Stimulated activated CD4-positive, alpha-beta T cell treated with anti-CD3 and anti-CD28 coated beads, TNF-alpha, amount 100 ng/mL, for 24 hours (primary cell): ENCODE measurements at places on chromosomes 6 and 20.
A peak's percentile ranks its signal among the peaks of the same experiment; 100 is the strongest.

- no peak for DNase-seq
These were observed 19.4 kb downstream of the COL11A2 start for GRCh38 chr6:33172688-33173534.

DNA sequence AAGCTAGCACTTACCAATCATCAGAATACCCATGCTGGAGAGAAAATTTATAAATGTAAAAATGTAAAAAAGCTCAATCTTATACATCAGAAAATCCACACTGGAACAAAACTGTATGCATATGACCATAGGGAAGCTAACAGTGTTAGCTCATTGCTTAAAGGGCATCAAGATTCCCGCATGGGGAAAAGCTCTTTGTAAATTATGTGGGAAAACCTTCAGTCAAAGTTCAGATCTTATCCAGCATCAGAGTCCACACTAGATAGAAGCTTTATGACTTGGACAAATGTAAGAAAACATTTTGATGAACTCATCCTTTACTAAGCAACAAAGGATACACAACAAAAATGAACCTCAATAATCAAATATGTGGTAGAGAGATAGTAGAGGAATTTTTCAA is 34.7 kb downstream of the ZKSCAN8 start:
- no peak for DNase-seq

DNA sequence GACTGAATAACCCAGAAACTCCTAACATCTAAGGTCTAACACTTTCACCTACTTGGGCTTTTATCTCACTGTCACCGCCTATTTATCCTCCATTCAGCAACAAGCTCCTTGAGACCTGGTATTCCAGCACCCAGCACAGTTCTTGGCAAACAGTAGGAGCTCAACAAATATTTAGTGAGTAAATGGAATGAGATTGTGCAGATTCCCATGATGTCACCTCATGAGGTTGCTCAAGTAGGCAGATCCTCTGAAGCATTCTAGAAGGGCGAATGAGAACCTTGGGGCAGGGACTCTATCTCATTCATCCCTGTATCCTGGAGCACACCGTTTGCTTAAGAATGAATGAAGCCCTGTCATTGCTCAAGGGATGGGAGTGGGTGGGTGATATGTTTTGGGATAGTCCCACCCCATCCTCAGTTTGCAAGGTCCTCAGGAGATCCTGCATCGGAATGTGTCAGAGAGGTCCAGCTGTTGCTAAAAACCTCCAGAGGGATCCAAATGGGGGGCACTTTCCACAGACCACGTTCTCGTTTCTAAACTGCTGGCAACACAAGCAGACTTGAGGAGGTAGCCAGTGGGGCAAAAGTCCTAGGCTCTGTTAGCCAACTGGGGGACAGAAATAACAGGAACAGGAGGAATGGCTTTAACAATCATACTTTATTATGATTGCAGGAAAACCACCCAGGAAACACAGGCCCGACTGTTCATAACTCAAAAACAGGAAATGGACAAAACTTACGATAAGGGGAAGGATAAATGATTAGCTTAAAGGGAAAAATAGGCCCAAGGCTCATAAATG is 42.0 kb downstream of the EDN1 start:
- no peak for DNase-seq

- no peak for DNase-seq
These were observed 20.0 kb upstream of the NFATC2 start for GRCh38 chr20:51562332-51563173.

GRCh38 chr6:3795836-3796718 is 44.6 kb upstream of the PXDC1 start:
- DNase-seq: no peak

DNA sequence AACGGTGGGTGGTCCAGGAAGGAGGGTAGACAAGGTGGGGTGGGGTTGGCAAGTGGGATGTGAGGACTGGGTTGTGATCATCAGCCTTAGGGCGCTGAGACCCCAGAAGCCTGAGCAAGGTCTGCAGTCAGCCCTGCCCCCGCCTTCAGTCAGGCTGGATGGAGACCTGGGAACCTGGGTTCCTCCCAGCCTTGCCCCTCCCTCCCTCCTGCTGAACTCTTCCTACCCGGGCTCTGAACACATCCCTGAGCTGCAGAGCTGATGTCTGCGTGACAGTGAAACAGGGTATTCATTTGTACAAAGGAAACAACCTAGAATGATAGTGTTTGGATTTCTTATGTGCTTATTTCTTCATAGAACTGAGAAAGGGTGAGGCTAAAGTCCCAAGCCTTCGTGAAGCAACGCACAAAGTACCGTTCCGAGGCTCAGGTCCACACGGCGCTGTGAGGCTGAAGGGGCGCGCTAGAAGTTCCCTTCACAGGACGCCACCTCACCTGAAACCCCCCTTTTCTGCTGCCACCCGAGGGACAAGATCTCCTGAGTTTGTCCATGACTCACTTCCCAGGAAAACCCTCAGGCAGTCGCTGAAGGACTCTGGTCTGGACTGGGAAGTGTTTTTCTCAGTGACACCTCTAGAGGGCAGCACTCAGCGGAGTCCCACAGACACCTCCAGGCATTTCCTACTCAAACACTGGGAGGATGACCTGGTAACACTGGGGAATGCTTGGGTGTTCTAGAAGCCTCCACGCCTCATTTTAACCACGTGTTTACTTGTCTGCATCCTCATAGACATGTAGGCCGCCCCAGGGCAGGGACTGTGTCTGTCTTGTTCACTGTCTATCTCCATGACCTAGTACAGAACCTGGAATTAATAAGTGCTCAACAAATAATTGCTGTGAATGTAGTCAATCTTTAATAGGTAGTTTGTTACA is 1.2 kb downstream of the GSTA5 start:
- peak; percentile 32 for DNase-seq

- DNase-seq: no peak
These were observed 46.4 kb upstream of the FERMT1 start for GRCh38 chr20:6169251-6169650.

- DNase-seq: no peak
These were observed 48.8 kb upstream of the KIF25 start for GRCh38 chr6:167948716-167949115.

- DNase-seq: no peak
These were observed 28.7 kb upstream of the KIAA1586 start for GRCh38 chr6:57017841-57018240.

DNA sequence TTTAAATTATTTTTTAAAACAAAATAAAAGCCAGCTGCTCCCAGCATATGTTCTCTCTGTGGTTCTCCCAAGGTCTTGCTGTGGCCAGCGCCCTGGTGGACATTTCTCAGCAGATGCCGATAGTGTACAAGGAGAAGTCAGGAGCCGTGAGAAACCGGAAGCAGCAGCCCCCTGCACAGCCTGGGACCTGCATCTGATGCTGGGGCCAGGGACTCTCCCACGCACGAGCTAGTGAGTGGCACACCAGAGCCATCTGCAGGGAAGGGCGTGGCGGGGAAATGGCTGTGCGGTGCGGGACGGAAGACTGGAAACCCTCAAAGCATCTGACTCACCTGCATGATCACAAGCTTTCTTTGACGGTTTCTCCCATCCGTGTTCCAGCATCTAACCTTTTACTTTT is 16.5 kb downstream of the GFRA4 start:
- DNase-seq: no peak

GRCh38 chr6:41186031-41186562 is 14.9 kb downstream of the TREML2 start:
- DNase-seq: no peak

GRCh38 chr6:4189249-4189648 is 53.9 kb upstream of the ECI2 start:
- DNase-seq: no peak

- DNase-seq: no peak
These were observed 89.4 kb upstream of the PAK5 start for GRCh38 chr20:9928281-9928737.

GRCh38 chr6:33967966-33968724 is 164.3 kb upstream of the MLN start:
- no peak for DNase-seq

DNA sequence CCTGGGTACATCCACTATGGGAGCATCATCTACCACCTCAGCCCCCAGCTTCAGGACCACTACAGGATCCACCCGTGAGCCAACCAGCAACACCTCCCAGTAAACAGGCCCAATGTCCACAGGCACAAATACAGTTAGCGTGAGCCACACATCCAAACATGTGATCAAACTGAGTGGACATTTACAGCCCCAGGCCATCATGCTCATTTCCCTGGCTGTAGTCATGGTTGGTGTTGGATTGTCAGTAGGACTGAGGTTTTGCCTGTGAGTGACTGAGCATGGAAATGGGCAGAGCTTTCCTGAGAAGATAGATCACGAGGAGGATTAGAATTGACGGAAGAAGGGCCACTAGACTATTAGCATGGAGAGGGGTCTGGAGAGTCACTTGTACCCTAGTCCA is 10.7 kb upstream of the MUC21 start:
- DNase-seq: no peak

DNA sequence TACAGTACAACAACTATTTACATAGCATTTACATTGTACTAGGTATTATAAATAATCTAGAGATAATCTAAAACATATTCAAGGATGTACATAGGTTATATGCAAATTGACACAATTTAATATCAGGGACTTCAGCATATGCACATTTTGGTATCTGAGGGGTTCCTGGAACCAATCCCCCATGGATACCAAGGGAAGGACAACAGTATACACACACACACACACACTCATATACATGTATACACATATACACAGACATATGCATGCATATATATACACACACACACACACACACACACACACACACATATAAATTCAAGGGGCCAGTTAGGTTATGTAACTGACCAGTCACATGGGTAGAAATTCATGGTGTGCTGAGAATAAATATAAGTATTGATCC is 24.9 kb downstream of the ADGRF5 start:
- no peak for DNase-seq

GRCh38 chr6:31871046-31871659 is 7.6 kb downstream of the SLC44A4 start:
- DNase-seq: no peak

DNA sequence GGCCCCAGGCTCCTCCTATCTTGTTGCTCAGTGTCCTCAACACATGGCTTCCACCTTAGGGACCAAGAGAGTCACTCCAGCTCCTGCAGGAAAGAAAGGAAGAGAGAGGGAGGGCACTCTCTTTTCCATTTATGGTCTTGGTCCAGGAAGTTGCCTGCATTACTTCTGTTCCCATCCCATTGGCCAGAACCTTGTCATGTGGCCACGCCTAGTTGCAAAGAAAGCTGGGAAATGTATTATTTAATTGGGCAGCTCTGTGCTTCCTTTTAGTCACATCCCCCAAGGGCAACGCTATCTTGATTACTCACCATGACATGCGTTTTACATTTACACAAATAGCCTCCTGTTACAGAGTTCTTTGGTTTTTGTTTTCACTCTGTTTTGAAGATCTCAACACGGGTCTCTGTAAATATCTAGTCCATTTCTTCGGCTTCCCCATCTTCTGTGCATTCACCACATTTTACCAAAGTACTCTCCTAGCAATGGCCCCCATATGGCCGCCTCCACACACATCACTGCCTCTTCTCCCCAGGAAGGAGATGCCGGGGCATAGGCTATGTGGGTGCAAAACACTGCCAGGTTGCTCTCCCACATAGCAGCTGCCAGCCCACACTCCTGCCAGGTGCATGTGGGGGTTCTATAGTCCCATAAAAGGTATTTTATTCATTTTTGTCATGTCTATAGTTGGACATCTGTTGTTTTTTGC is 35.7 kb upstream of the ZMYND8 start:
- no peak for DNase-seq

GRCh38 chr6:83119742-83120300 is 52.4 kb downstream of the DOP1A start:
- no peak for DNase-seq

GRCh38 chr6:255751-256083 is 36.6 kb upstream of the DUSP22 start:
- DNase-seq: no peak

DNA sequence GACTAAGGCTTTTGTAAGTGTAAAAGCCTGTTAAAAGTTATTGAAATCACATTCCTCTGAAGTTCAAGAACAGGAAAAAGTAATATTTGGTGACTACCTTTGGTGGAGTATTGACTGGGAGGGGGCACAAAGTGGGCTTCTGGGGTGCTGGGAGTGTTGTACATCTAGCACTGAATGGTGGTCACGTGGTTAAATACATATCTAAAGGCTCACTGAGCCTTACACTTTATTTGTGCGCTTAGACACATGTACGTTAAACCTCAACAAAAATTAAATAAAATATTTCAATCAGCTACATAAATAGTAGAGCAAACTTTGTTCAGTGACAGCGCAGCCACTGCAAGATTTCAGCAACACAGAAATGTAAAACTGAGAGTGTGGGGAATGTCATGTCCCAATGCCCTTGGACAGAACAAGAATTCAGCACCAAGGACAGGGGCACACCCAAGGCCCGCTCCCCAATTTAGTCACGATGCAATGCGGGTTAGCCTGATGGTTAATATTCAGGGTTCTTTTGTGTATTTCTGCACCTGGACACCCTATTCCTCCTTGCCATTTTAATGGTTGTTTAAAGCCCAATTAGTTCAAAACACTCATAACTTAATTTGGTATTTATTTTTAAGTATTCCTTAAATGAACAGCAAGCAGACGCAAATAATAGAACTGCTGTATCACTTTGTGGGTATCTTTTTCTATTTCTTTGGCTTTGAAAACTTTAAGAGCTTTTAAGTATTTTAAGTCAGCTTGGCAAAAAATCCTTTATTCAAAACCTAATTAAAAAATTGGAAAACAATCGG is 37.4 kb downstream of the ANGPT4 start:
- DNase-seq: no peak

DNA sequence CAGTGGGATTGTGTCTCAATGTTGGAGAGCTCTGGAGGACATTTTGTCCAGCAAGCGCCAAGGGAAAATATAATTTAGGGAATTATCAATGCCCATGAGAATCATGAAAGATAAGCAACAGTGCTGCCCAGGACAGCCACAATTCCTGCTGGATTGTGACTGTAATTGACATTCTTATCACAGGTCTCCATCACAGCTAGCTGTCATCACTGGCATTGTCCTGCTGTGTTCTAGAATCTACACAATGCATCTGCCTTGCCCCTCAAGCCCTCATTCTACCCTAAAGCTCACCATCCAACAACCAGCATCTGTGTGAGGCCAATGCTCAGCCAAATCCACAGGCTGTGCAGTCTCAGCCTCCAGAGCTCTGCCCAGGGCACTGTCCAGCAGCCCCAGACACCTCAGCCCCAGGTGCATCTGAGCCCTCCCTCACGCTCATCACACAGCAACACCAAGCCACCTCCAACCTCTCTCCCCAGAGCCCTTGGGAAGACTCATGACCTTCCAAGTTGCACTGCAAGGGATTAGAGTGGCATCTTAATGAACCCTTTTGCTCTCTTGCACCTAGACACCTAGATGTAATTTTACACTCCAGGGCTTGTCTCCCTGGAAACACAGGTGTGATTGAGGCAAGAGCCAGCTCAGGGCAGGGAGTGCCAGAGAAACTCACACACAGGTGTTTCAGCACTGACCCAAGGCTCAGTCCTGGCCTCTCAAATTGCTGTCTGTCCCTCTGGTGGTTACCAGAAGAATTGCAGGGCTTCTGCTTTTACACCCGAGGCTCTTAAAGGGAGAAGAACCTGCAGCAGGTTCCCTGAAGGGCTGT is 85.2 kb upstream of the PHACTR3 start:
- DNase-seq: no peak

GRCh38 chr20:3105256-3106137 is 21.0 kb upstream of the AVP start:
- no peak for DNase-seq

GRCh38 chr6:101513181-101513580 is 119.7 kb downstream of the GRIK2 start:
- no peak for DNase-seq

GRCh38 chr6:151059612-151060095 is 180.1 kb upstream of the AKAP12 start:
- no peak for DNase-seq

GRCh38 chr6:70336996-70337742 is 34.3 kb upstream of the COL9A1 start:
- no peak for DNase-seq

- no peak for DNase-seq
These were observed 117.6 kb downstream of the DST start for GRCh38 chr6:56524891-56525703.
